DMS 273 treated with DMSO at 0.1 percent for 48 hours (cell line): ENCODE measurements at places on chromosomes 6 and 20.
A peak's percentile ranks its signal among the peaks of the same experiment; 100 is the strongest.

- no peak for DNase-seq
Measured at GRCh38 chr6:149094156-149094555, 223.4 kb upstream of the TAB2 start.

- DNase-seq: no peak
Measured at GRCh38 chr6:30041221-30041620, 19.8 kb upstream of the POLR1H start.

GRCh38 chr6:69362209-69362608, 434.6 kb downstream of the LMBRD1 start:
- no peak for DNase-seq

GRCh38 chr6:99933129-99933528, 60.9 kb downstream of the MCHR2 start:
- no peak for DNase-seq

DNA sequence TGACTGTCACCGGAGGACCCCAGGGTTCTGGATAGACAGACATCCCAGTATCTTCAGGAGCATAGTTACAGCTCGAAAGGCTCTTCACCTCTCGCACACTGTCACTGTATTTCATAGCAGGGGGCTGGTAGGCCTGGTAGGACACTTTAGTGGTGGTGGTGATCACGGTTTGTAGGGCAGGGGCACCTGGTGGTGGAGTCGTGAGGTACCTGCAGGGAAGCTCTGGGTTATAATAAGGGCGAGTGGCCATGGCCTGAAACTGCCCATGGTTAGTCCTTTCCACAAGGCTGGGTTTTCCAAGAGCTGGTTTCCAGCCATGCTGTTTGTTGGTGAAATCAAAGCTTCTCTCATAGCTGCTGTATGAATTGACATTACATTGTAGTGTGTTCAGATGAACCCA, 7.6 kb downstream of the GCM2 start:
- DNase-seq: no peak

GRCh38 chr6:8329562-8329961, 105.8 kb downstream of the SLC35B3 start:
- no peak for DNase-seq

- DNase-seq: no peak
Measured at GRCh38 chr6:112300896-112301295, 46.2 kb upstream of the RFPL4B start.

DNA sequence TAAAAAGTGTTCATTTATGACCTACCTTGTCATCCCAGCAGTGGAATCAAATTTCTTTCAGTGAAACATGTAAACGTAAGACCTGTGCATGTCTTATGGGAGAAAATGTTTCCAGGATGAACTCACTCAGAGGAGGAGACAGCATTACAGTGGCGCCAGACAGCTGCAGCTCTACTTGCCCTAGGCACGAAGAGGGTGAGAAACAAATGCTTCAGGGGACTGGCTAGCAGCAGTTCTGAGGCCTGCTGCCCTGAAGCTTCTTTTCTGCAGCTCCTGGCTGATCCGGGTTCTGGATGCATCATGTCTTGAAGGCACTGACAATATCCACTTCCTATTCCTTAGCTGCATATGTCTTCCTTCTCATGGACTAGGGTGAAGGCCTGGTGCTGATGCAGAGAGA, 120.2 kb downstream of the QRSL1 start:
- no peak for DNase-seq

DNA sequence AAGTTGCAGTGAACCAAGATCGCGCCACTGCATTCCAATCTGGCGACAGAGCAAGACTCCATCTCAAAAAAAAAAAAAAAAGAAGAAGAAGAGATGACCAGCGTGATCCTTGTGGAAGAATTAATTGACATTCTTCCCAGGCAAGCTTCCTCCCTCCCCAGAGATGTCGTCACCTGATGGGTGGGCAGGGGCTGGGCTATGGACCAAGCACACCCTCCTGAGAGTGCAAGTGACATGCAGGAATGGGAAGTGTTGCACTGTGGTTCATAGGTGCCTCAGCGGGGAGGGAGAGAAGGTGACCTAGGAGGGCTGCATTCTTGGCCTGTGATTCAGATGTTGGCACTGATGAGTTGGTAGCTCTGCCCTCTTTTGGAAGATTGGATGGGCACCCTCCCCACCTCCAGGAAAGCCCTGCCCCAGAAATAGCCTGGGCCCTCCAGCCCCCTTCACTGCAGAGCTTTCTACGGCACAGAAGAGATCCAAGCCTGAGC, 37.8 kb downstream of the TAF8 start:
- DNase-seq: no peak

- no peak for DNase-seq
Measured at GRCh38 chr6:120854583-120854982, 479.7 kb downstream of the TBC1D32 start.

- no peak for DNase-seq
Measured at GRCh38 chr6:33312361-33313104, 1.3 kb downstream of the TAPBP start.

DNA sequence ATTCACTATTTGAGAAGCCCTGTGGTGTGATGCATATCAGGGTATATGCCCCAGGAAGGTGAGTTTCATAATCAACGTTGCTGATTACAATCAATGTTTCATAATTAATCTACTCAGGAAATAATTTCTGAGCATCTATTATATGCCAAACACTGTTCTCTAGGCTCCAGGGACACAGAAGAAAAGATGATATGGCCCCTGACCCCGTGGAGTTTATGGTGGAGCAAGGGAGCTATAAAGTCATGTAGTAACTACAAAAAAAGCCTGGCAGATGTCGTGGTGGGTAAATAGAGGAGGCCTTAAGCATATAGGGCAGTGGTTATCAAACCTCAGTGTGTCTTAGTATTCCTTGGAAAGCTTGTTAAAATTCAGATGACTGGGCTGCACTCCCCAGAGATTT, 40.1 kb upstream of the BCAS1 start:
- no peak for DNase-seq

- DNase-seq: peak; percentile 30
Measured at GRCh38 chr6:6758915-6759654, 170.6 kb downstream of the LY86 start.

- DNase-seq: no peak
Measured at GRCh38 chr6:11414176-11414963, 123.2 kb upstream of the TMEM170B start.

DNA sequence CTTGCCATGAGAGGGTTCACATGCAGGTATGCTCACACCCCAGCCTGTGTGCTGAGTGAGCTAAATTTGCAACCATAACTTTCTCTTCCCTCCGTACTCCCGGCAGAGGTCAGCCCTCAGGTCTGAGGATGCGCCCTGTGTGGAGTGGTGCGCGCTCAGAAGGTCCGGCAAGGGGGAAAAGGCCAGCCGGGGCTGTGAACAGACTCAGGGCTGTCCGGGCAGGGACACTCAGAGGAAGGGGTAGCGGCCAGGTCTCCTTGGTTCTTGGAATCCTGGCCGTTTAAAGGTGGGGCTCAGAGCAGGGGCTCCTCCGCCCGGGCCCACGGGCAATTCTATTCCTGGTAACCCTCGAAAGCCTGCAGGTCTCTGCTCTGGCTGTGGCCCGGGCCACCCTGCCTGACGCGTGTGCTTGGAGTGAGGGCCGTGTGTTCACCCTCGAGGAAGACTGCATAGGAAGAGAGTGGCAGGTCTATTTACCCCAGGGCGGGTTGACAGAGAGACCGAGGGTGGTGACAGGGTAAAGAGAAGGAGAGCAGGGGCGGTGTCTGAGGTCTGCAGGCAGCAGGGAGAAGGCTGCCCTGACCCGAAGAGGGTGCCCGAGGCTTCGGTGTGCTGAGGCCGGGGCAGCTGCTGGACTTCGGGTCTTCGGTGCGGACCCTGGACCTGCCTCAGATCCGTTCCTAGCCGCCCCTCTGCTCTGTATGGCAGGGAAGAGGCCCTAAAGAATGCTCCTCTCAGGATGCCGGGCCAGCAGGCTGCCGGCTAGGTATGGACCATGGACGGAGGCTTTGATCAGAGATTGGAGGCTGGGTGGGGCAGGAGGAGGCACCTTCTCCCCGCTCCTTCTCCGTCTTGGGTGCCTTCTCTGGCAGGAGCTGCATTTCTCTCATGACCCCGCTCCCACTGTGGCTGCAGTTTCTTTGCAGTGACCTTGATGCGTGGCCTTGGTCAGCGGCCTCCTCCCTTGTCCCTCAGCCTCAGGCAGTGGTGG, 131.1 kb upstream of the ARMC2 start:
- DNase-seq: no peak

- DNase-seq: no peak
Measured at GRCh38 chr6:34239500-34239825, 2.8 kb downstream of the HMGA1 start.

GRCh38 chr6:75824160-75824559, 75.1 kb downstream of the MYO6 start:
- no peak for DNase-seq

GRCh38 chr6:98539741-98540140, 294.6 kb upstream of the POU3F2 start:
- no peak for DNase-seq

GRCh38 chr6:75052491-75052890, 153.4 kb downstream of the COL12A1 start:
- DNase-seq: no peak

DNA sequence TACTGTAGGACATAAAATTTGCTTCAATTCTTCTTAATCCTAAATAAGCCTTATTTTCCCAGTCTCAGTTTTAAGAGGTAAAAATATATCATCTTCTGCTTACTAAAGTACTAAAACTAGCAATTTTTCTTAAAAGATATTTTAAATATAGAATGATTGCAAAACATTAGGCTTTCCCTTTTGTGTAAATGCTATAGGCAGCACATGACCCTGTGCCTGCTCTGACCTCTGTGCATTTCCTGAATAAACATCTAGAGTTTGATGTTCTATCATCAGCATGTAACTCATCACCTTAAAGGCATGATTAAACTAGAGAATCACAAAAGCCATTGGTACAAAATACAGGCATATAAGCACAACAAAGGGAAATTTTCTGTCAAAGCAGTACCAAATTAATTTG, 422.7 kb downstream of the TFAP2B start:
- DNase-seq: no peak

GRCh38 chr6:106910999-106911949, 63.3 kb downstream of the CD24 start:
- DNase-seq: peak; percentile 77

- DNase-seq: no peak
Measured at GRCh38 chr20:9367746-9368145, 146.6 kb upstream of the LAMP5 start.

DNA sequence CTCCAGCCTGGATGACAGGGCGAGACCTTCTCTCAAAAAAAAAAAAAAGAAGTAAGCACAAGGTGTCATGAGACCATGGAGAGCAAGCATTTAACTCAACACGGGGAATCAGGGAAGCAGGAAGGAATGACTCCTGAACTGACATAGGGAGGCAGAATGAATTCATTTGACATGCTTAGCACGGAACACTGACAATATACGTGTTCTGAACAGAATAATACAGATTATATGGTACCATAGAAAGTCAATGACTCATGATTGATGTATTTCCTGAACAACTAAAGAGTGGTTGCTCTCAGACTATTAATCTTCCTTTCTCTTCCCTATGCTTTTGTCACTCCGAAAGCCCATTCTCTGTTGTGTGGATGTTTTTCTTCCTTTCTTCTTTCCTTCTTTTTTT, 20.7 kb upstream of the ASIP start:
- DNase-seq: no peak

DNA sequence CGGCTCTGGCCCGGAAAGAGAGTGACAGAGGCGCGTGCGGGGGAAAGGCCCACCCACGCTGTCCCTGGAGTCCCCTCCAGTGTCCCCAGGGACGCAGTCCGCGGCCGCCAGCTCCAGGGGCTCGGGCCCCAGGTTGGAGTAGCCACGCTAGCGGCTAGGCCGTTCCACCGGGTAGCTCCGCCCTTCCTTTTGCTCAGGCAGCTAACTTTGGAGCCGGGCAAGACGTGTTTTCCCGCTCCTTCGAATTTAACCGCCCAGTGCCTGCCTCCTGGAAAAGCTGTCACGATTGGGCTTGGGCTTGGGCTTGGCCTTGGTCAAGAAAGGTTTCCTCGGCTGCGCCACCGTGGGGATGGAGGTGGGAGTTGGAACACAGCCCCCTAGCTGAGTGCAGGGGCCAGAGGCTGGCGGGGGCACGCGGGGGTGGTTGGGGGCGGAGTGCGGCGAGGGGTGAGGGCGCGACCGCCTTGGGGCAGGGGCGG, 4.7 kb downstream of the LINC00237 start:
- no peak for DNase-seq

DNA sequence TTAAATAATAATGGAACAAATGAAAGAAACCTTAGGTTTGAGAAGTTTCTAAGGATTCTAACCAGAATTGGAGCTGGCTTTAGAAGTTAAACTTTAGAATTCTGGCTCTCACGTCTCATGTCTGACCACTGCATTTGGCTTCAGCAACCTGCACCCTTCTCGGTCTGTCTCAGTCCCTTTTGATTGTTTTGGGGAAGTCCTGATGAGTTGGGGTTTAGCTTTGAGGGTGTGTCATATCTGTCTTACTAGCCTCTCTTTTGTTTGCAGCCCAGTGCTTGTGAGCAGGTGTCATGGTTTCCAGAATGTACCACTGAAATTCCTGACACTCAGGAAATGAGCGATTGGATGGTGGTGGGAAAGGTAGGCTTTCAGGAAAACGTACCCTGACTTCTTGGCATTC, 17.0 kb downstream of the CMTR1 start:
- no peak for DNase-seq

DNA sequence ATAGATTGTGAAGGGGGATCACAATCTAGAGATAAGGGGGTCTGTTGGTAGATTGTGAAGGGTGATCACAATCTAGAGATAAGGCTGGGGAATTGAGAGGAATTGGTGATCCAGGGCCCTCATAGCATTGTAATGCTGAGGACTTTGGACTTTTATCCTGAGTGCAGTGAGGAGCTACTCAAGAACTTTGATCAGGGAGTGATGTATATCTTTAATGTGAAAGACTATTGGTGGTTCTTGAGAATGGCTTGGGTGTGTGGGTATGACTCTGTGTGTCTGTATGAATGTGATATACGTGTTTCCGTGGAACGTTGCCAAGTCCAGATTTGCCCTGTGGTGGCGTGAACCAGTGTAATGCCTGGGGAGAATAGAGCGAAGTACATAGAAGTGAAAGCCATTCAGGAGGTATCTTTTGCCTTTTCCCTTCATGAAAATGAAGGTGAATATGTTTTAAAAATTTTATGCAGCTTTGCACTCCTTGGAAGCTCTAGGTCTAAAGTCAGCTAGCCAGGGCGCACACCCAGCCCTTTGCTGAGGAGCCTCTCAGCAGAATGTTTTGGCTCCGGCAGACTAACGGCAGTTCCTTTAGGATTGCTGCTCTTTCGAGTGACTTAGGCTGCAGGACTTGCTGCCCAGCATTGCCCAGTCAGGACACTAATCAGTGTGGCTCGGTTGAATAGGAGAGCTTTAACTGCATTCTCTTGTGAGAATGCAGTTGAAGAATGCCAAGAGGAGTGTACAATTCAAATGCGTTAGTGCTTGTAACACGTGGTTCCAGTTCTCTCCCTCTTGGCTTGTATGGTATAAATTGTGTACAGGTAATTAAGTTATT, 3.5 kb downstream of the ZFAND3 start:
- peak; percentile 23 for DNase-seq

- DNase-seq: no peak
Measured at GRCh38 chr6:9563568-9563967, 851.3 kb downstream of the TFAP2A start.

GRCh38 chr6:44481760-44482159, 94.3 kb downstream of the CDC5L start:
- DNase-seq: no peak
